ENCODE measurements at places on chromosomes 1 and 21. TPM values are rescaled to one million over a fixed set of nuclear protein-coding genes. Genes with fewer than 3 reads are reported as not detected.

GRCh38 chr1:103459346-103459745, 66.2 kb upstream of the RNPC3 start:
- H3K27ac ChIP-seq, result no peak overlapping the region
- H3K4me1 ChIP-seq, result no peaks in the 10 kb centered on the region
- no peak overlapping the region for H3K4me3 ChIP-seq
- H3K27me3 ChIP-seq, result no peaks in the 10 kb centered on the region

DNA sequence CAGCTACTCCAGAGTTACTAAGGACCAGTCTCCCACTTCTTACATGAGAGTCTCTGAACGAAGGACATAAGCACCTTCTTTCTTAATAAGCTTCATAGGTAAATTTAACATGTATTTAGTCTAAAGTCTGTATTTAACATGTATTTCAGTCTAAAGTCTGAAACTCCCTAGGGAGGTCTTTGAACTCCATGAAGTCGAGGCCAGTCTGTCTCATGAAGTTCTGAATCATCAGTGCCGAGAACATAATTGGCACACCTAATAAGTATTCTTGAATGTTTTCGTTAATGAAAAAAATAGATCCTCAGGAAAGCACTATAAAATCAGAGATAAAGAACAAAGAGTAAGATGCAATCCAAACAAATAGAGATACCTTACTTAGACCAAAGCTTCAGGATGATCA, 945.5 kb downstream of the TTLL7 start:
- no peak overlapping the region for H3K27ac ChIP-seq

- H3K36me3 ChIP-seq, result peaks cover 15% of the 10 kb centered on the region
- H3K27me3 ChIP-seq, result no peaks in the 10 kb centered on the region
- DNase-seq, result no peak
- H3K4me1 ChIP-seq, result peaks cover 9% of the 10 kb centered on the region
- no peak overlapping the region for H3K4me3 ChIP-seq
Observed at GRCh38 chr1:77652970-77653516, 29.4 kb downstream of the ZZZ3 start.

DNA sequence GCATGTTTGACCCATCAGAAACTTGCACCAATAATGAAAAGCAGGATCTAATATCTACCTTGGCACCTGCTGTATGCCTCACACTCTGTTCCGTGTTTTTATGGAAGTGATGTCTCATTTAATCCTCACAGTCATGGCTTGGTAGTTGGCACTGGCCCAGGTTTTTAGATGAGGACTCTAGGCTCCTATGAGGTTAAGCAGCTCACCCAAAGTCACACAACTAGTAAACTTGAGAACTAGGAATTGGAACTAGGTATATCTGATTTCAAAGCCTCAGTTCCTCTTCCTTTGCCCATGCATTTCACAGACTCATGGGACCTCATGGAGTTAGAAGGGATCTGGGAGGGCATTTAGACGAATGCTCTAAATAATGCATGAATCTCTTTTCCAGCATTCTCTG, 21.3 kb upstream of the TARBP1 start:
- H3K27me3 ChIP-seq, result no peaks in the 10 kb centered on the region
- H3K4me1 ChIP-seq, result peaks cover 30% of the 10 kb centered on the region
- peak overlapping the region; percentile 42 for H3K4me3 ChIP-seq
- no peaks in the 10 kb centered on the region for H3K36me3 ChIP-seq
- H3K27ac ChIP-seq, result no peak overlapping the region

GRCh38 chr1:8323706-8324105, 5.8 kb downstream of the SLC45A1 start:
- peaks cover 1% of the 10 kb centered on the region for H3K27me3 ChIP-seq
- H3K4me1 ChIP-seq, result no peaks in the 10 kb centered on the region
- no peak for DNase-seq
- H3K27ac ChIP-seq, result no peak overlapping the region

DNA sequence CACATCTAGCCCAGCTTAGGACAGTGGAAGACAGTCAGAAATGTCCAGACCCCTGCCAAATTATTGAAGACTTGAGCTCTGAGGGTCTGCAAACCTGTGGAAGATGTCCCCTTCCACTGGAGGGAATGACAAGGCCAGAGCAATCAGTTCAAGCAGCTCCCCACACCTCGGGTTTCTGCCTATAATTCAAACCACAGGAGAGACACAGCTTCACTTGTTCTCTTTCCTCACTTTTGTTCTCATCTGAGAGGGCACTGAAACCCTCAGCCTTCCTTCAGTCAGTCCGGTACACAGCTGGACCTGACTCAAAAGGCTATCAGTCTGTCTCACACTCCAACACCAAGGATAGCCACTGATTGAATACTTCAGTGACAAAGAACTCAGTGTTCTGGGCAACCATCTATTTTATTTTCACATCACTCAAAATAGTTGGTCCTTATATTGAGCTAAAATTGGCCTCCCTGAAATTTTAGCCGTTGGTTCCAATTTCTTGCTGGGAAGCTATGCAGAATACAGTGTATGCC, 70.1 kb downstream of the TENT5C start:
- peaks cover 5% of the 10 kb centered on the region for H3K27me3 ChIP-seq
- H3K36me3 ChIP-seq, result no peaks in the 10 kb centered on the region
- H3K4me1 ChIP-seq, result peaks cover 19% of the 10 kb centered on the region
- no peak for DNase-seq

- H3K4me1 ChIP-seq, result peaks cover under 1% of the 10 kb centered on the region
- H3K4me3 ChIP-seq, result no peak overlapping the region
- no peak for DNase-seq
- no peak overlapping the region for H3K27ac ChIP-seq
- no peaks in the 10 kb centered on the region for H3K36me3 ChIP-seq
Observed at GRCh38 chr1:173860065-173860464, 7.7 kb downstream of the GAS5 start.

DNA sequence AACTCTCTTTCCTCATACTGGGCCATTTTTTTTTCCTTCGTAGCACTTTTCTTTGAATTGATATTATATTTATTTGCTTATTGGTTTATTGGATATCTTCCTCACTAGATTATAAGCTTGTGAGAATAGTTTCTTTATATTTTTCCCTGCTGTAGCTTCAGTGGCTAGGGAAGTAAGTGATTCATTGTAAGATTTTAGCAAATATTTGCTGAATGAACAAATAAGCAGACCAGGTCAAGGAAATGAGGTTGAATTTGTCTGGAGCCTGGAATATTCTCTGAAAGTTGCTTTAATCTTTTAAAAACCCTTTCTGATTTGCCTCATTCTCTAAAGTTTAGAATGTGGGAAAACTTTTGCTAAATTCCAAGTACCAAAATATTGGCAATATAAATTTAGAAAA, 80.2 kb downstream of the RABGAP1L start:
- DNase-seq, result no peak
- no peaks in the 10 kb centered on the region for H3K4me1 ChIP-seq
- no peak overlapping the region for H3K4me3 ChIP-seq
- H3K27me3 ChIP-seq, result no peaks in the 10 kb centered on the region
- H3K27ac ChIP-seq, result no peak overlapping the region

DNA sequence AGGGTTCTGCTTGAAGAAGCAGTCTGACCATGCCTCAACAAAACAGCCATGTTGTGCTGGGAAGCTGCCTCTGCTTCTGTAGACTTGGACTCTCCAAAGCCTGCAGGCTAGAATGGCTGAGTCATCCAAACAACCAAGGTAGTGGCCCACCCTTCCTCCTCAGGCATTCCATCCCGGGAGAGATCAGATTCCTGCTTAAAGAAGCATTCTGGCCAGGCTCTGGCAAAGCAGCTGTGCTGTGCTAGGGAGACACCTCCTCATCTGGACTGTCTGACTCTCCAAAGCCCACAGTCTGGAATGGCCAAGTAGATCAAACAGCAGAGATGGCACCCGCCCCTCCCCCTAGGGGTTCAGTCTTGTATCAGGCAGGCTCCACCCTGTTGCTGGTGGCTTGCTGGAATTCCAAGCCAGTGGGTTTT, 38.3 kb upstream of the F3 start:
- DNase-seq, result no peak
- H3K4me3 ChIP-seq, result no peak overlapping the region
- peaks cover 39% of the 10 kb centered on the region for H3K36me3 ChIP-seq
- no peak overlapping the region for H3K27ac ChIP-seq

DNA sequence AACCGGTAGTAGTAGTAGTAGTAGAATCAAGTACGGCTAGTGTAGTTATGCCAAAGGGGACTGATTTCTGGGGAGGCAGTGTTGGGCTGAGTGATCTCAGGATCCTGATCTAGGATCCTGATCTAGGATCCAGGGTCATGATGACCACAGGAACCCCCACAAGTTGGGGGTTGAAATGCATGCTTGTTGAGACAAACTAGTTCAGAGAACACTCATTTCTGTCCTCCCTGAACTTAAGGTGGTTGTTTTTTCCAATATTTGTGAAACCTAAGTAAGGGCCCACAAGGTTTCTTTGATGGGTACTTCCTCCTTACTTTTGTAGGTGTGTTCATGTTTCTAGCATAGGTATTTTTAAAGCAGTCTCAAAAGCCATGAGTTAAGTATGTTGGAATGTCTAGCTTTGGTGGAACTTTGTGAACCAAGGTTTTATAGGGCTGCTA, 33.9 kb upstream of the PDC start:
- no peaks in the 10 kb centered on the region for H3K4me1 ChIP-seq
- H3K27me3 ChIP-seq, result no peaks in the 10 kb centered on the region
- H3K27ac ChIP-seq, result no peak overlapping the region

DNA sequence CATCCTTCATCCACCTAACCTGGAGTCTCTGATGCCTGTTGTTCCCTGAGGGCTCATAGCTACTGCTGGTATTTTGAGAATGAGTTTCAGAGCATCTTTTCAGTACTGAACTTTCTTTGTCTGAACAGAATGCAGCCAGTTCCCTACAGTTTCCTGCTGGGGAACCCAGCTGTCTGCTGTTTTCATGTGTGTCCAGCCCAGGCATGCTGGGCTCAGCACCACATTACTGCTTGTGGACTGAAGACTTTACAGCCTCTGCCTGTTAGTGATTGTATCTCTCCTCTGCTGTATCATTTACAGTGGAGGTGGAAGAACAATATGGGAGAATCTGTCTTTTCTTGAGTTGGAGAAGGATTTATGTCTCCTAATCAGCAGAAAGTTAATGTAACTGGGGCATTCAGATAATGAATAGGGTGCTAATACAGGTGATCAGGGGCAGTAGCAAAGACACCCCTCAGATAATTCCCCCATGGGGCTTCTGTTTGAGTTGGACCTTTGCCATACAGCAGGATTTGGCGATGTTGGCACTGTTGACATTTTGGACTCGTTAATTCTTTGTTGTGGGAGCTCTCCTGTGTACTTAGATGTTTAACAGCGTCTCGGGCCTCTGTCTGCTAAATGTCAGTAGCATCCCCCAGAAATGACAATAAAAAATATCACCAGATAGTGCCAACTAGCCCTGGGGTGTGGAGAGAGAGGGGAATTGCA, 207.7 kb downstream of the HHAT start:
- no peak overlapping the region for H3K4me3 ChIP-seq
- no peaks in the 10 kb centered on the region for H3K27me3 ChIP-seq
- H3K4me1 ChIP-seq, result peaks cover 17% of the 10 kb centered on the region
- DNase-seq, result no peak
- no peak overlapping the region for H3K27ac ChIP-seq
- no peaks in the 10 kb centered on the region for H3K36me3 ChIP-seq

- H3K36me3 ChIP-seq, result peaks cover 8% of the 10 kb centered on the region
- H3K4me1 ChIP-seq, result peaks cover 18% of the 10 kb centered on the region
- H3K27me3 ChIP-seq, result peaks cover 7% of the 10 kb centered on the region
- H3K4me3 ChIP-seq, result no peak overlapping the region
- H3K27ac ChIP-seq, result no peak overlapping the region
Observed at GRCh38 chr1:110058591-110058990, 11.9 kb downstream of the ALX3 start.

DNA sequence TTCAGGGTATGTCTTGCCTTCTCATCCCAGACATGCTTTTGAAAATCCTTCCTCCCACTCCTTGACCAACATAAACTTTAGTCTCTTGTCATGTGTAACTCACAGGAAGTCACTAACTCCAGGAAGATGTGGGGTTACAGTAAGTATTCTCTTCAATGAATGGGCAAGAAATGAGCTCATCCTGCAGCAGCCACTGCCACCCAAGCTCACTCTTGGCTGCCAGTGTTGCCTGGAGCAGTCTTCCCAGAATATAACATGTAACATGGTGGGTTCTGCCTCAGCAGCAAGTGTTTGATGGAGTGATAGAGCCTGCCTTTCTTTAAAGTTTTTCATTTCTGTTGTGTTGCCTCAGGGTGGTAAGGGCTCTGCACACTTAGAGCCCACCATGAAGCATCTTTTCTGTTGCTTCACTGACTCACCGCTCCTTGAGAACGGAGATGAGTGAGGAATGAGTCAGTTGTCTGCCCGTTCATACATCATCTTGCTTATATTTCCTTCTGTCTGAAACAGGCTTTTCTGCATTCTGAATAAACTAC, 187.0 kb downstream of the TPR start:
- H3K4me1 ChIP-seq, result no peaks in the 10 kb centered on the region
- no peak overlapping the region for H3K4me3 ChIP-seq
- H3K27me3 ChIP-seq, result no peaks in the 10 kb centered on the region

DNA sequence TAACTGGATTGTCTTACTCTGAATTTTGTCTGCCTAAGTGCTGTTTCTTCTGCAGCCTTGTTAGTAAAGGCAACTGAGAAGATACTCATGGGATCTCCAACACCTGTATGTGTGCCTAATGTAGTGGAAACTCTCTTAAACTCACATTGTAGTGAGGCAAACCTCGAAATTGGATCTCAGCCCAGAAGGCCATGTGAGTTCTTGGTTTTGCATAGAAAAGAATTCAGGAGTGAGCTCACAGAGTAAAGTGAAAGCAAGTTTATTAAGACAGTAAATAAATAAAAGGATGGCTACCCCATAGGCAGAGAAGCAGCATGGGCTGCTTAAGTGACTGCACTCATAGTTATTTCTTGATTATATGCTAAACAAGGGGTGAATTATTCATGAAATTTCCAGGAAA, 1344.7 kb downstream of the NCAM2 start:
- peaks cover 2% of the 10 kb centered on the region for H3K27me3 ChIP-seq
- no peaks in the 10 kb centered on the region for H3K36me3 ChIP-seq

DNA sequence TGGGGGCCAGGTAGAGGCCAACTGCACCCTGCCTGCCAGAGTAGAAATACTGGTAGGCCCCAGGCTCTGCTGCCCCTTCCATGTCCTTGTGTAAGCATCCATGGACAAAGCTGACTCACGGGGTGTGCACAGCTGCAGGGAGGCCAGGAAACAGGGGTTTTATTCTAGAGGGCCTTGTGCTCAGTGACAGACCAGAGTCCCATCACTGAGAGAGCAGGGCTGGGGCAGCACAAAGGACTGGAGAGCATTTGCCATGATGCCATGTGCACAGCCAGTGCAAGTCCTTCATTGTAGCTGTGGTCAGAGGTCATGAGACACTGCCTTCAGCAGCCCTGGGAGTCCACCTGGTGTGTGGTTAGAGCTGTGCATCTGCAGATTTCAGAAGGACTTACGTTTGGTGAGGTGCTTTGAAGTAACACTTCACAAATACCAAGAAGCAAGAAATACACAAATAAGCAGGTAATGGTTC, 8.1 kb downstream of the ARF1 start:
- H3K27me3 ChIP-seq, result peaks cover 4% of the 10 kb centered on the region
- H3K27ac ChIP-seq, result peak overlapping the region; percentile 70
- no peak for DNase-seq
- H3K4me3 ChIP-seq, result no peak overlapping the region
- peaks cover 14% of the 10 kb centered on the region for H3K36me3 ChIP-seq

GRCh38 chr1:177600936-177601335, 368.9 kb downstream of the SEC16B start:
- H3K36me3 ChIP-seq, result no peaks in the 10 kb centered on the region
- no peaks in the 10 kb centered on the region for H3K27me3 ChIP-seq
- DNase-seq, result no peak
- H3K27ac ChIP-seq, result no peak overlapping the region

Gene BRINP2
- 1.7 TPM for total RNA-seq

Gene SDHC
- 170 TPM for total RNA-seq

Gene CYP4A22
- 0.17 TPM for total RNA-seq

Gene HES5
- 21.2 TPM for total RNA-seq

Gene PHTF1
- 107 TPM for total RNA-seq

Gene ERICH3
- total RNA-seq, result 1.9 TPM

Gene CNTN2
- total RNA-seq, result 208 TPM

Gene FCAMR
- not detected for total RNA-seq

Gene LCE3D
- not detected for total RNA-seq

Gene TXNIP
- total RNA-seq, result 126 TPM

All from glutamatergic neuron (in vitro differentiated cells).